H1 (cell line): ENCODE measurements at places on chromosomes 2 and 18. TPM values are rescaled to one million over a fixed set of nuclear protein-coding genes. Genes with fewer than 3 reads are reported as not detected.
A peak's percentile ranks its signal among the peaks of the same experiment; 100 is the strongest.

DNA sequence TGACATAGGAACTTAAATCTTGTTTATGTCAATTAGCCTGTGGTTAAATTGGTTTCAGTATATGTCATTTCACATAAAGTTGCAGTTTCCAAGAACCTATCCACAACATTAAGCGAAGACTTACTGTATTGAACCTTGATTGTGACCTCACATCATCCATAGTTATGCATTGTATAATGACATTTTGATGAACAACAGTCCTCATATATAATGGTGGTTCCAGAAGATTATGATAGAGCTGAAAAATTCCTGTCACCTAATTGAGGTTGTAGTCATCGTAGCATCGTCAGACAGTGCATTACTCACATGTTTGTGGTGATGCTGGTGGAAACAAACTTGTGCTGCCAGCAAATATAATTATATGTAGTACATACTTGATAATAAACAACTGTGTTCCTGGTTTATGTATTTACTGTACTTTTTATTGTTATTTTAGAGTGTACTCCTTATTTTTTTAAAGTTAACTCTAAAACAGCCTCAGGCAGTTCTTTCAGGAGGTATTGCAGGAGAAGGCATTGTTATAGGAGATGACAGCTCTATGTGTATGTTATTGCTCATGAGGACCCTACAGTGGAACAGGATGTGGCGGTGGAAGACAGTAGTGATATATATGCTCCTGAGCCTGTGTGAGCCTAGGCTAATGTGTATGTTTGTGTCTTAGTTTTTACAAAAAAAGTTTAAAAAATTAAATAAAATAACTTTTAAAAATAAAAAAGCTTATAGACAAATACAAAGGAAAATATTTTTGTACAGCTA, 56.6 kb downstream of the UBE2E3 start:
- no peak overlapping the region for H3K27ac ChIP-seq
- H3K4me1 ChIP-seq: no peaks in the 10 kb centered on the region
- no peak overlapping the region for H3K4me3 ChIP-seq
- DNase-seq: no peak
- no peaks in the 10 kb centered on the region for H3K36me3 ChIP-seq

Gene CELF4
- 1.6 and 2.8 TPM in 2 replicates for polyA plus RNA-seq

Gene LYPD6B
- polyA plus RNA-seq: 2.5 and 3.5 TPM in 2 replicates

- no peaks in the 10 kb centered on the region for H3K36me3 ChIP-seq
- no peaks in the 10 kb centered on the region for H3K27me3 ChIP-seq
- no peak for DNase-seq
- H3K4me3 ChIP-seq: no peak overlapping the region
Measured at GRCh38 chr2:225889452-225889851, 489.9 kb downstream of the NYAP2 start.

DNA sequence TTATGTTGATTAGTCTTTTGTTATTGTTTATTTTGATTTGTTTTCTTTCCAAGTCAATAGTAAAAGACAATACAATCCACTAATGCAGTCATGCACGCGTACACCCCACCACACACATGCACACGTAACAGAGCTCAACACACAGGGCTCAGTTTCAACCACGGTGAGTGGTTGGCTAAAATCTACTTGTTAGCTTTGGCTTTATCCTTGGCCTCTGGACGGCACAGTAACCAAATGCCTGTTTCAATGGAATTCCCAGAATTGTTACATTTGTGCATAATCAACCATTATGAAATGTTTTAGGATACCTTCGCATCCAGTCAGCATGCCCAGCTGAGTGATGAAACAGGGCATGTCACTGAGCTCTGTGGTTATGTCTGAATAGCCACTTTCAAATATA, 53.2 kb downstream of the NYAP2 start:
- no peak for DNase-seq
- H3K4me3 ChIP-seq: no peak overlapping the region
- no peaks in the 10 kb centered on the region for H3K36me3 ChIP-seq
- no peaks in the 10 kb centered on the region for H3K27me3 ChIP-seq
- H3K4me1 ChIP-seq: peaks cover 3% of the 10 kb centered on the region; the same call in 1 of the 2 replicates
- H3K27ac ChIP-seq: no peak overlapping the region

DNA sequence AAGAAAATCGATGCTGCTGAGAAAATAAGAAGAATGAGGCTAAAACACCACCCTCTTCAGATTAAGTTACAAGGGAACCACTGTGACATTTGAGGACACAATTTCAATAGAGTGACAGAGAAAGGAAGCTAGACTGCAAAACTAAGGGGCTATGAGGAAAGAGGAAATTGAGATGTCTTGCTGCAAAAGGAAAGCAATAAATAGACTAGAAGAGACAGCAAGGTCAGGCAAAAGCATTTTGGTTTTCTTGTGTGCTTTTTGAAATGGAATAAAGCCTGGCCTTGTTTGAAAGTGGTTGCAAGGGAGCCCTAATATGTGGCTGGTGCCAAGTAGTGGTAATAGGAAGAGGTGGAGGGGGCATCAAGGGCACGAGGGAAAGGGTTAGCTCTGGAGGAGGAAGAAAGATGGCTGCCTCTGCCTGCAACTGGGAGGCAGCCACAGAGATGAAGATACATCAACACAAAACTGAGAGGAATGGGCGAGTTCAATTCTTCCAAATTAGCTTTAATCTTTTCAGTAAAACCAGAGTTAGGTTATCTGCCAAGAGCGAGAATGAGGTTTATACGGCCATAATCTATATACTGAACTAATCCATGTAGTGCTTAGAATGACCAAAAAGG, 1.2 kb upstream of the MRO start:
- H3K27me3 ChIP-seq: no peaks in the 10 kb centered on the region
- peaks cover 12% of the 10 kb centered on the region for H3K4me1 ChIP-seq
- H3K27ac ChIP-seq: no peak overlapping the region
- no peak for DNase-seq
- no peak overlapping the region for H3K4me3 ChIP-seq

DNA sequence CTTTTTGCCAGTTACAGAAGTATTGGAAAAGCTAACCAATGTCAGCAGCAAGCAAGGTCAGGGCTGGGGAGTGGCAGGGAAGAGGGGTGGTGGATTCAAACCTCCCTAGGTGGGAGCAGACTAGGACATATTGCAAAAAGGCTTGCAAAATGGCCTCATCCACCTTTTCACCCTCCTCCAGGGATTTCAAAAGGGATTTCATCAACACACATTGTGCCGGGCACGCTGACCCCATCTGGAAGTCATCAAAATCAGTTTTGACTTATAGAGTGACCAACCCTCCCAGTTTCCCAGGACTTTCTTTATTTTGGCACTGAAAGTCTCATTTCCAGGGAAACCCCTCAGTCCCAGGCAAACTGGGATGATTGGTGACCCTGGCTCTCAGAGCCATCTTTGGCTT, 94.7 kb downstream of the BIN1 start:
- H3K4me1 ChIP-seq: peaks cover 4% of the 10 kb centered on the region; the same call in 1 of the 2 replicates
- H3K27me3 ChIP-seq: no peaks in the 10 kb centered on the region
- H3K4me3 ChIP-seq: no peak overlapping the region
- H3K36me3 ChIP-seq: no peaks in the 10 kb centered on the region

DNA sequence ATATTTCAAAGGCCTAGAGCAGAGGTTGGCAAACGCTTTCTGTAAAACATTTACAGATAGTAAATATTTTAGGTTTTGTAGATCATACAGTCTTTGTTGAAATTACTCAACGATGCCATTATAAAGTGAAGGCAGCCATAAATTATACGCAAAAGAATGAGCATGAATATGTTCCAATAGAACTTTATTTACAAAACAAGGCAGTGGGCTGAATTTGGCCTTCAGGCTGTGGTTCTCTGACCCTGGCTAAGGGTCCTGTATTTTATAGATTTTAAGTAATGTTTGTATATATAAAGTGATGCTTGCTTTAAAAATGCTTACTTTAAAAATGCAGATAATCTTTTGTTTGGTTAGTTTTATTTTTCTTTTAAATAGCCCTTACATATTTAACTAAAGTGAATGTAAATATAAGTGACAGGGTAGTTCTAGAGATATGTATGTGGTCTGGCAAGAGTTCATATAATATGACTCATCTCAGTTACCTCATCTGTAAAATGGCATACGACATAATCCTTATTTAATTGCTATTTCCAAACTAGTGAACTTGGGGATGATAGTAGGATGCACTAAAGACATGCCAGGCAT, 51.7 kb upstream of the ATP5MC3 start:
- H3K27me3 ChIP-seq: no peaks in the 10 kb centered on the region
- H3K36me3 ChIP-seq: no peaks in the 10 kb centered on the region
- H3K27ac ChIP-seq: no peak overlapping the region

Gene ADGRF3
- polyA plus RNA-seq: 0.31 and 0.54 TPM in 2 replicates

DNA sequence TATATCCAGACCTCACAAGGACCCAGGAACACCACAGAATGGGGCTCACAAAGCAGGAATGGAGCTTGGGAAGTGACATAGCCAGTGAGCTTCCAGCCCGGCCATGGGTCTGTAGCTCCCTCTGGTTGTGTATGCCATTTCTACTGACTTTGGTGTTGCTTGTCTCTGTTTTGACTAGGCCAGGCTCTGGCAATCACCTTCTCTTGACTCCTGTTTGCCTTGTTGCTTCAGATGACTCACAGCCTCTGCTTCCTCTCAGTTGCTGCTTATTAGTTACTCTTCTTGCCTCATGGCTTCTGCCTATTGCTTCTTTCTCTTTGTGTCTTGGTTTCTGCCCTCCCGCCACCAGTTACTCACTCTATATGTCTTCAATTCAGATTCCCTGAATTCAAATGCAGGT, 15.8 kb upstream of the IER3IP1 start:
- DNase-seq: no peak
- H3K27me3 ChIP-seq: no peaks in the 10 kb centered on the region; the same call in 1 of the 2 replicates

DNA sequence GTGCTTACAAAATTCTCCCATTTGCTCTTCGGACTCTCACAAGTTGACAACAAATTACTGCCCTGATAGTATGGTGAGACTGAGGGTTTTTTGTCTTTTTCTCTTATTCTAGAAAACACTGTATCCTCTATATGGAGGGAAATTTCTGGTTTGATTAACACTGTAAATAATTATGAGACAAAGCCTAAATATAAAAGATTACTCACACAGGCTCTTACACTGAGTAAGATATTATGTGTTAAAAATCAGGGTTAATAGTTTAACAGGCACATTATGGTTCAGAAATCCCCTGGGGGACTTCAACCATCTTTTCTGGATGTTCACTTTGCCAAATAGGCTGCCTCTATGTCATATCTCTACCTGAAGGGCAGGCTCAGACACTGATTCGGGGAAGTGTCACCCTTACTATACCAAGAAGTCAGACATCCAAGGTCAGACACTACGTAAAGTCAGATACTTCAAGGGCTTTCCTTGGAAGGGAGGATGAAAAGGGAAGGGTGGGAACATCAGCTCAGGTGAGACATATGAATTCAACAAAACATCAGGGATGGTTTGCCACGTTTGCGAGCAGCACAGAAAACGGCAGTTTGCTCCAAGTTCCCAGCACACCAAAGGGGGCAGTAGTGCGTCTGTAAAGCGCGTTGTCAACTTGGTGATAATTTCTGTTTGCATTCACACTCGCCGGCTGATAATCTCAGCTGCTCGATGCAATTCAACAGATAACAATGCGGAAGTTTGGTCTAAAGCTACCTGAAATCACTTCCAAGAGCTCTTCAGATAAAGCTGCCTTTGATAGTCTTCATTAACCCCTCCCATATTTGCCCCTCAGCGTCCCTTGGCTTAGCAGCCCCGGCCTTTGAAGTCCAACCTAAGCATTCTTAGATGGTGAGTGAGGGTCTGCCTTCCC, 972 bp upstream of the RASGRP3 start:
- no peaks in the 10 kb centered on the region for H3K36me3 ChIP-seq
- no peak overlapping the region for H3K27ac ChIP-seq
- peak overlapping the region; percentile 48 for H3K4me3 ChIP-seq
- no peaks in the 10 kb centered on the region for H3K27me3 ChIP-seq
- no peaks in the 10 kb centered on the region for H3K4me1 ChIP-seq

Gene TMEM127
- 41.0 and 45.1 TPM in 2 replicates for polyA plus RNA-seq

- no peaks in the 10 kb centered on the region for H3K27me3 ChIP-seq
- no peak overlapping the region for H3K27ac ChIP-seq
- no peak for DNase-seq
- H3K36me3 ChIP-seq: no peaks in the 10 kb centered on the region
Measured at GRCh38 chr18:74742573-74743243, 145.0 kb downstream of the ZNF407 start.

- H3K27me3 ChIP-seq: no peaks in the 10 kb centered on the region
- no peaks in the 10 kb centered on the region for H3K36me3 ChIP-seq
- no peak overlapping the region for H3K4me3 ChIP-seq
Measured at GRCh38 chr18:73668051-73668450, 479.6 kb downstream of the FBXO15 start.

DNA sequence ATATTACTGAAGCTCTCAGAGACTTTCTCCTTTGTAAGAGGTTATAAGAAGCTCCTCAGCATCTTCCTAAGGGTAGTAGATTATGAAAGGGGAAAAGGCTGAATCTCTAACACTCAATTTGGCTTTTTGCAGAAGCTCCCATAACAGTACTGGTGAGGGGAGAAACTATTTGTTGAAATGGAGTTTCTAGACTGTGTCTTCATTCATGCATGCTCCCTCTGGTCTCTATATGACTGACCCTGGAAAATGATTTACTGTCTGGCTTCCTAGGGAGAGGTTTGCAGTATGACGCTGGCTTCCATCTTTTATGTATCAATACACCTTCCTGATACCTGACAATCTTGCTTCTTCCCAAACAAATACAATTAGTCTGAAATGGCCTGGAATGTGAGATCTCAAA, 63.9 kb downstream of the LDAH start:
- H3K36me3 ChIP-seq: no peaks in the 10 kb centered on the region
- no peak for DNase-seq
- H3K4me1 ChIP-seq: peaks cover 2% of the 10 kb centered on the region
- no peak overlapping the region for H3K27ac ChIP-seq
- H3K27me3 ChIP-seq: no peaks in the 10 kb centered on the region

DNA sequence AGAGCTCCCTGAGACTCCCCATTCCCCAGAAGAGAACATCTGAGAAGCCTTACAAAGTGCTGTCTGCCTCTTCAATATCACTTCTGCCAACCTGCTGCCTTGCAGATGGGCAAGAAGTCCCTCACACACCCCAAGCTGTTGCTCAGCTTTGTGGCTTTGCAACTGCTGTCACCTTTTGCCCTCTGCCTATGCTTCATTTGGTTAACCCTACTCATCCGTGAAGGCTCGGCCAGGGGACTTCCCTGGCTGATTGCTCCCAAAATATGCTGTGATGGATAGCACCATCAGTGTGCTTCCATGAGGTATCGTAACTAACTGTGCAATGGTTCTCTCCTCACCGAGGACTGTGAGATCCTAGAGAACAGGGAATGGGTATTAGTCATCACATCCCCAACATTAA, 88.9 kb upstream of the CYP1B1 start:
- H3K27me3 ChIP-seq: no peaks in the 10 kb centered on the region
- no peak for DNase-seq
- no peak overlapping the region for H3K4me3 ChIP-seq

- no peak overlapping the region for H3K27ac ChIP-seq
- no peaks in the 10 kb centered on the region for H3K4me1 ChIP-seq
- no peak for DNase-seq
- no peaks in the 10 kb centered on the region for H3K36me3 ChIP-seq
- no peaks in the 10 kb centered on the region for H3K27me3 ChIP-seq
- no peak overlapping the region for H3K4me3 ChIP-seq
Measured at GRCh38 chr2:230749111-230749510, 36.5 kb downstream of the CAB39 start.

- no peaks in the 10 kb centered on the region for H3K27me3 ChIP-seq
- H3K4me3 ChIP-seq: no peak overlapping the region
- H3K27ac ChIP-seq: no peak overlapping the region
- no peaks in the 10 kb centered on the region for H3K4me1 ChIP-seq
Measured at GRCh38 chr2:145484448-145485097, 964.7 kb upstream of the ZEB2 start.

Gene SLC5A7
- 0.14 and 0.30 TPM in 2 replicates for polyA plus RNA-seq

Gene ICOS
- not detected in 2 replicates for polyA plus RNA-seq
